ENCODE measurements at places on chromosomes 11 and 22. TPM values are rescaled to one million over a fixed set of nuclear protein-coding genes. Genes with fewer than 3 reads are reported as not detected.

CD3G gene
- total RNA-seq, result not detected

DNA sequence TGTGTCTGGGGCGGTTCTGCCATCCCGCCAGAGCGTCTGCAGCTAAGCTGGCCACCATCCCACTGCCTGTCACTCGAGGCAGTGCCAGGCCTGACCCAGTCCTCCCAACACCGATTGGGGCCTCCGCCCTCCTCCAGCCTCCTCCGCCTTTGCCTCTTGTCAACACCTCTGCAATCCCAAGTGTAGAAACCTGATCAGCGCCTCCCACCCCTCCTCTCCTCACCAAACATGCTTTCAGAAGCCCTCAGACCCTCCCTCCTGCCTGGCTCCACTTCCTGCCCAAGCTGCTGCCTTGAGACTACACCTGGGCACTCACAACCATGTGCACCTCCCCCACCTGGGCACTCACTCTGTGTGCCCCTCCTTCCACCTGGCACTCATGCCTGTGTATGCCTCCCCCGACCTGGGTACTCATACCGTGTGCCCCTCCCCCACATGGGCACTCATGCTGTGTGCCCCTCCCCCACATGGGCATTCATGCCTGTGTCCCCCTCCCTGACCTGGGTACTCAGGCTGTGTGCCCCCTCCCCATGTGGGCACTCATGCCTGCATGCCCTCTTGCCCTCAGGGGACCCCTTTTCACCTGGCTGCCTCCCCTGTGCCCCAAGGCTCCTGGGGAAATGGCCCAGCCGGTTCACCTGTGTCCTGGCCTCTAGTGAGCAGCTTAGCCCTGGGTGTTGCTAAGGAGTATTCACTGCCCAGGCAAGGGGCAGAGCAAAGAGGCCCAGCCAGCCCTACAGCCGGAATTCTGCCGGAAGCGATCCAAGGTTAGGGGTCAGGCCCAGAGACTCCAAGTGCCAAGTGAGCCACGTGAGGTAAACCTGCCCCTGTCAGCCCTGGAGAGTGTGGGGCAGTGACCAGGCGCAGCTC lies 5.5 kb upstream of the IFITM10 start:
- no peak for DNase-seq

GRCh38 chr11:134120921-134121526 lies 52.2 kb downstream of the JAM3 start:
- DNase-seq, result peak; percentile 86

- no peak for DNase-seq
Measured at GRCh38 chr11:120525261-120526171, 14.0 kb downstream of the GRIK4 start.

PAX6 gene
- total RNA-seq, result 0.98 TPM

All from SK-MEL-5 (cell line).